ENCODE measurements at places on chromosomes 5 and 9.

DNA sequence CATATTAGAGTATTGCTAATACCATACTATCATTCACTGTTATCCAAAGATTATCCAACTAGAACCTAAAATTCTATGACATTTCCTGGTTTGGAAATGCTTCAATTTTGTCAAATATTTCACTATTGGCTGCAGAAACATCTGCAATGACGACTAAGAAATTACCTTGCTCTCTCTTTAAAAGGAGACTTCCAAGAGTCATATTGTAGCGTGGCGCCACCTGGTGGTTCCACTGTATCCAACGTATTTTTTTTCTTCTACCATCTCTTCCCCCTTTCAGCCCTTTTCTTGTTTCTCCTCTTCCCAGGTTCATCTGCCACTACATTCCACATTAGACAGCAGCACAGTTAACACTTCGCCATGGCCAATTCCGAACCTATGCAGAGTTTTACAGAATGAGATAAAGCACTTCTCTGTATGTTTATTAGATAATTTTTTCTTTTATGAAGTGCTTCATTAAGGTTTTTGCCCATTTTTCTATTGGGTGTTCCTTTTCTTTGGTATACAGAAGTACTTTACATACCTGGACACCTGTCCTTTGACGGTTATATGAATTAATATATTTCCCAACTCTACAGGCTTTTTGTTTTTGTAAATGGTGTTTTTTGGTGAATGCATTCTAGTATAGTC is 153.5 kb downstream of the CDC42SE2 start:
- peak; percentile 72 for DNase-seq

GRCh38 chr5:168607946-168608345 is 28.8 kb upstream of the PANK3 start:
- no peak for DNase-seq

DNA sequence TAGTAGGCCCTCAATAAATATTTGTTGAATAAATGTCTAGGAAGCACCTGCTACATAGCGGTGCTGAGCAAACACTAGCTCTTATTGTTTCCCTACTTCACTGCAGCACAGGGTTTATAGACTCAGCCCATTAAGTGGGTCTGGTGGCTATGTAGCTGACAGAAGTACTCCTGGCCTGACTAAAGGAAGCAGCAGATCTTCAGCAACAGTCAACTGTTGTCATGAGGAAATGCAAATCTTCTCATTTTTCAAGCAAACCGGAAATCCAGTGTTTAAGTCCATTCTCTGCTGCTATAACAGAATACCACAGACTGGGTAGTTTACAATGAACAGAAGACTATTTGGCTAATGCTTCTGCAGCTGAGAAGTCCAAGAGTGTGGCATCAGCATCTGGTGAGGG is 2.8 kb upstream of the TEX10 start:
- DNase-seq: no peak

- no peak for DNase-seq
These were observed 45.9 kb downstream of the OTULIN start for GRCh38 chr5:14710313-14710994.

DNA sequence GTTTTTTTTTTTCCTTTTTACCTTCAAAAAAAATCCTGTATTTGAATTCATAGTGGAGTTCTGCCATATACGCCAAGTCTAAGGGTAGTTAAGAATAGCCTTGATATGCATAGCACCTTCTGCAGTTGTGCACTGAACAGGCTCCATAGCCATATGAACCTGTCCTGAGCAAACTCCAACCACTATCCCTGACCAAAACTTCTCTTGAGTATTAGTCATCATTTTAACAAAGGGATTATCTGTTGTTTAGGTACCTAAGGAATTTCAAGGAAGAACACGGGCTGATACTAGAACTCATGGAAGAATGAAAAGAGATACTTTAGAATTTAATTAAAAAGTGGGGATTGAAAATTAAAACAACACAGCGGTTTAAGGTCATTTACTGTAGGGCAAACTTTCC is 1.9 kb upstream of the FBXO38 start:
- DNase-seq: no peak

- no peak for DNase-seq
These were observed 417 bp downstream of the SRD5A1 start for GRCh38 chr5:6633469-6634245.

GRCh38 chr9:86141843-86142242 is 42.5 kb upstream of the GOLM1 start:
- DNase-seq: no peak

DNA sequence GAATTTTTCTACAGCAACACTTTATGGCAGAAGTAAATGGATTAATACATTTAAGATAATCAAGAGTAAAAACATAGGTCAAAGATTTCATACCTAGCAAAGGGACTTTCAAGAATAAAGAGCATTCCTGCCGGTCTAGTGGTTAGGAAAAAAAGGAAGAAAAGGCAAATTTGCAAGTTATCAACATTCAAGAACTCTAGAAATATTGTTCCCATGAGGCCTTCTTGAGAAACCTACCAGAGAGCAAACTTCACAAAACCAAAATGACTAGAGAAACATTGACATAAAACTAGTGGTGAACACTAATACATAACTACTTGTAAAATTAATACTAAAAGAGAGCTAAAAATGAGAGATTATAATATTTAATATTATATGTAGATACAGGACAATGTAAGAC is 320.2 kb upstream of the RGMB start:
- DNase-seq: no peak

- no peak for DNase-seq
These were observed 544 bp downstream of the ADAMTS6 start for GRCh38 chr5:65481171-65481581.

GRCh38 chr5:167902298-167902697 is 389.1 kb upstream of the WWC1 start:
- no peak for DNase-seq

- no peak for DNase-seq
These were observed 369.9 kb upstream of the PTGER4 start for GRCh38 chr5:40309851-40310250.

GRCh38 chr5:72871366-72872024 is 55.0 kb downstream of the TNPO1 start:
- no peak for DNase-seq

GRCh38 chr5:142425286-142426065 is 100.7 kb upstream of the SPRY4 start:
- no peak for DNase-seq

GRCh38 chr5:25701936-25702335 is 1057.2 kb upstream of the CDH10 start:
- DNase-seq: no peak

DNA sequence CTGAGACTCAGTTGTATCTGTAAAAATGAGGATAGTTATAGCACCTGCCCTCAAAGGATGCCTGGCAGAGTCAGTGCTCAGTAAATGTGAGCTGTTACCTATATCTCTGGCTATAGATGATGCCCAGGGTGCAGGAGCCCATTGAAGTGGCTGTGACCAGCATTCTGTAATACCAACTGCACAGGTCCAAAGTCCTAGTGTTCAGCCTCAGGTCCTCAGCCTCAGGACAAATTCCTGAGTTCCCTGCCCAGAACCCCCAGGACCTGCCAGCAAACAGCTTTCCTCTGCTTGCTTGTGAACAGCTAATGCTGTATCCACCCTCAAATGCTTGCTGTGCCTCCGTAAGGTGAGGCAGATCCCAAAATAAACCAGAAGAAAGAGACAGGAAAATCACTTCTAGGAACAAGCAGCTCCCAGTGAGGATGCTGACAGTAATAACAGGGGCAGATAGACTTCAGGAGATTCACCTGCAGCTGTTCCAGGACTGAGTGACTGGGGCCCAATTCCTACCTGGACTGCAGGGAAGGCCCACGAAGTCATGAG is 80.8 kb downstream of the SIL1 start:
- DNase-seq: no peak

- no peak for DNase-seq
These were observed 122.9 kb upstream of the NFIL3 start for GRCh38 chr9:91546574-91546973.

DNA sequence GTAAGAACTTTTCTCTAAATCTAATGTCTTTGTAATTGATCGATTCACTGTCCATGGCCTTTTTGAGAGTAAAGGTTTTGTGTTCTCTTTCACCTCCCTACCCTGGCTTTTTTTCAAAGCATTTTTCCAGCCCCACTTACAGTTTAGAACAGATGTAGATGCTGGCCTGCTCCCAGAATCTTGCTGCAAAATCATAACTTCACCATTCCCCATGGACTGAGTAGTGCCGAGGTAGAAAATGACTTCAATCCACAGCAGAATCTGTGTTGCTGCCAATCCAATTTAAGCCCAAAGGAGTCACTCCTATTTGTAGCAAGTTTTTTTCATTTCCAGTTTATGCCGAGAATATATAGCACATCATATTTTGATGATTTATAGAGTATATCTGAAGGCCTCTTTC is 46.5 kb upstream of the CEMIP2 start:
- no peak for DNase-seq

DNA sequence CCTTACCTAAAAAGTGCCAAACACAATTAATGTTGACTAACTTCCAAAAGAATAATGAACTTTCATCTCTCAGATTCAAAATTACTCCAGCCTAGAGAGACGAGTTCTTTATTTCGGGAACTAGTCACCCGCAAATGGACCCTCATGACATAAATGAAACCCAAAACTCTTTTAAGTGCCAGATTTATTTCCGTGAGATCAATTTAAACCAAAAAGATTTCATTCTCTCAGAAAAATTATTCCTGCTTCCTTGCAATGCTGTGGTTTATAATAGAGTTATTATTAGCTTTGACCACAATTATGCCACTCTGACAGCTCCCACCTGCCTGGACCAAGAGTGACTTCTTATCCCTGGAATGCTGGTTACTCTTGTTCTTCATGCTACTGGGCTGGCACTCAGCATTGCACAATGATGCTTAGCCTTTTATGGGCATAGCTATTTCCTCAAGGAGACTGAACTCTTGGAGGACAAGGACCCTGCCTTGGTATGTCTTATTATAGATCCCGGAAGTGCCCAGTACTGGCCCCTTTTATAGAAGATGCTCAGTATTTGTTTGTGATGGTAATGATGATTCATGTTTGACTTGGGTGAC is 183.5 kb downstream of the SNX18 start:
- no peak for DNase-seq

GRCh38 chr5:118679264-118679940 is 308.9 kb downstream of the DTWD2 start:
- no peak for DNase-seq

- DNase-seq: no peak
These were observed 37.3 kb upstream of the ADRA1B start for GRCh38 chr5:159878988-159879471.

GRCh38 chr9:19397845-19398244 is 11.0 kb upstream of the ACER2 start:
- DNase-seq: no peak

DNA sequence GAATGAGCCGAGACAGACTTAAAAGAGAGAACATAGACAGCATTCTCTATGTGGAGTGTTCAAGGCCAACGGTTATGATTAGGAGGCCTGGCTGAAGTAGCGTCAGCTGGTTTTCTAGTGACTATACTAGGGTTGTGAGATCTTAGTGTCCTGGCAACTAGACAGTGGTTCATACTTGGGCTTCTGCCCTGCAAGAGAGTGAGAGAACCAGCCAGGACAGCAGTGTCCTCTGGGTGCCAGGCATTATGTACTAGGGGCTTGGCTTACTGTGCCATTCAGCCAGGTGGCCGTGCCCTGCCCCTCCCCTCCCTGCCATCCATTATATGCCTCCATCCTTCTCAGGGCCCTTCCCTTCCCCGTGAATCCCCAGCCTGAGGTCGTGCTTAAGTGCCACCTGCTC is 56.8 kb downstream of the TRIO start:
- no peak for DNase-seq

DNA sequence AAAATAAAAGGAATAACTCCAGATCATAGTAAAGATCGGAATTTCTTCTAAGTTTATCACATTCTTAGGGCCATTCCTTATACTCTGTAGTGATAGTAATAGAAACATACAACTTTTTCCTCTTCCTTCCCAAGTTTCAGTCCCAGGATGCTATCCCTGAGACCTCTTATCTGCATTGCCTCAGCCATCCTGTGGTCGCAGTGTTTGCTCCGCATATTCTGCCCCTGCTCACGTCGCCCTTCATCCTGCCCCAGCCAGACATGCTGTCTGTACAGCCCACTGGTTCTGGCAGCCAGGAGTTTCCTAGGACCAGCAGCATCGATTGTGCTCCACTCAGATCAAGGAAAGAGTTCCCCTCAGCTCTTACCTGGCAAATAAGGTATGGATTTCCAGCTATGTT is 132.7 kb upstream of the ERCC6L2 start:
- no peak for DNase-seq

DNA sequence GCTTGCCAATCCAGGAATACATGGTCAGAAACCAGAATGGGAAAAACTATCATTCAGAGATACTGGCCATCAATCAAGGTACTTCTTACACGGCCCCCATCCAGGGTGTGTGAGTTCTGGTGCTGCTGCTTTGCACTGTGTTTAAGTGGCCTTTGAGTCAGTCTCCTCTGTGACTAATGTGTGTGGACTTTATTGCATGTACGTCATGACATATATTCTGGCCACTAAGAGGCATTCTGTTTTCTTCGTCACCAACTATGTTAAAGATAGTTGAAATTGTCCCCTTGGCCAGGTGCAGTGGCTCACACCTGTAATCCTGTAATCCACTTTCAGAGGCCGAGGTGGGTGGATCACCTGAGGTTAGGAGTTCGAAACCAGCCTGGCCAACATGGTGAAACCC is 8.5 kb downstream of the EXOSC3 start:
- DNase-seq: no peak

GRCh38 chr5:90020575-90021538 is 388.7 kb downstream of the CETN3 start:
- DNase-seq: no peak

DNA sequence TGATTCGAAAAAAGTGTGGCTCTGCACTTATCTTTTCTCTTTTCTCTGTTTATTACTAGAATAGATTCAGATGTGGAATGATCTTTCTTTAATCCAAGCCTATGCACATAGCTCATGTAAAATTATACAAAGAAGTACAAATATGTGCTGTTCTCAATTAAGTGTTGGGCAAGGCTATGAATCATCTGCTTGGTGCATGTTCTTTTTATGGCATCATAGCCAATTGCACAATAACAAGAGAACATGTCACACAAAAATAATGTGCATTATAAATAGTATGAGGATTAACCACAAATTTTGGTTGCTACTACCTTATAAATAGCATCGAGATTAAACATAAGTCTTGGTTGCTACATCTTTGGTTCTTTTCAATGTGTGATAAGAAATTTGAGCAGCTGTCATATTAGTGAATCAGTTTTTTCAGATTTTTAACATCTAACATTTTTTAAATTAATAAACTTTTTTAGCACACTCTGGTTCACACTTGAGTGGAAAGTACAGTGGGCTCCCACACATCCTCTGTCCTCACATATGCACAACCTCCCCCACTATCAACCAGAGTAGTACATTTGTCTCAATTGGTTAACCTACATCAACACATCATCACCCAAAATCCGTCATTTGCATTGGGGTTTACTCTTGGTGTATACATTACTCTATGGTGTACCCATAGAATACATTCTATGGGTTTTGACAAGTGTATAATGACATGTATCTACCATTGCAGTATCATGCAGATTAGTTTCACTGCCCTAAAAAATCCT is 6.8 kb upstream of the RECK start:
- no peak for DNase-seq
